ENCODE measurements at places on chromosomes 11 and 22.

DNA sequence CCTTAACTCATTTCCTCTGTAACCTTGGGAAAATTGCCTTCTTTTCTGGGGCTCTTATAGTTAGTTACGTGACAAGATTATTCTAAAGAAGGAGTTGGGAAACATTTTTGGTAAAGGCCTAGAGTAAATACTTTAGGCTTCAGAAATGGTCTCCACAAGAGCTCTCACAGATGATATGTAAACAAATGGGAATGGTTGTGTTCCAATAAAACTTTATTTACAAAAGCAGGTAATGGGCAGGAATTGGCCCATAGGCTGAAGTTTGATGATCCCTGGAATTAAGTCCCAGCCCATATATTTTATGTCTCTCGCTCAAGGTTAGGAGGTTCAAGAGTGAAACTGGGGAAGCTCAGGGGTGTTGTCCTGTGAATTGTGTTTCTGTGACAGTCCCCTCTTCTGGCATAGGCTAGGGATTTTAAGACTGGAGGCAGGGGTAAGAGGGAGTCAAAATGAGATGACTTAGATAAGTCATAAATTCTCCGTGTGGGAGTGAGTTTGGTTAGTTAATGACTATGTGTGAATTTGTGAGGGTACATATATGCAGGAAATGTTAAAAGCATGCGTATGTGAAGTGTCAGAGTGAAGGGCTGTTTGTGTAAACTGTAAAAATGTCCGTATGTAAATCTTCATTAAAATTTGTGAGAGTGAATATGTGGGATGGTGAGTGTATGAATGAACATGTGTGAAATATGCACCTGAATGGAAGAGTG lies 7.4 kb upstream of the OR52B4 start:
- no peak for DNase-seq

- DNase-seq: no peak
Observed at GRCh38 chr11:7533199-7534041, 19.6 kb downstream of the PPFIBP2 start.

- DNase-seq: no peak
Observed at GRCh38 chr22:44669561-44669976, 32.4 kb upstream of the PRR5 start.

DNA sequence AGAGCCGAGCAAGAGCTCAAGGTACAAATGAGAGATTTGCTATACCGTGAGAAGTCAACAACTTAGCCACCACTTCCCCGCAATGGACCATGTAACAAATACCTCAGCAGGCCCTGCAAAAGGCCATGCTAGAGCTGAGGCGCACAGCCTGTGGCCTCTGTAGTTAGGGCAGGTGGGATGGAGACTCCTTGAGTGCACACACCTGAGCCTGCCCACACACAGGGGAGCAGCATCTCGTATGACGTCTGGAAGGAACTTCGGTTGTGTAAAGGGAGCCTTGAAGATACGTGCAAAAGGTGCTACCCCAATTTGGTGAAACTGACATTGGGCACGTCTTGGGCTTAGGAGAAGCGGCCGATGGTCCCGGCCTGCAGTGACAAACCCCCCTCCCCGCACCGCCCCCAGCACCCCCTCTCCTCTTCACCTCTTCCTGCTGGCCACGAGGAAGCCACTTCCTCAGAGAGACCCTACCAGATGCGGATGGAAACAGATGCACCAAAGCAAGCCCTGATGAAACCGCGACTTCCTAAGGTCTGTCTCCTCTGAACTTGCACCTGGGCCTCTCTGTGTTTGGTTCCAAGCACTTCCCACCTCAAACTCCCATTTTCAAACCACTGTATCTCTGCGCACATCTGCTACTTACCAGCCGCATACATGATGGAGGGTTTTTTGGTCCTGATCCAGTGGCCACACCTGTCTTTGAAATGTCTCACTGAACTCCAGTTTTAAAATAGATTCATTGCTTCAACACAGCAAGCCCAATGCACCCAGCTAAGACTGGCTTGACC lies 10.6 kb downstream of the CDPF1 start:
- DNase-seq: no peak

DNA sequence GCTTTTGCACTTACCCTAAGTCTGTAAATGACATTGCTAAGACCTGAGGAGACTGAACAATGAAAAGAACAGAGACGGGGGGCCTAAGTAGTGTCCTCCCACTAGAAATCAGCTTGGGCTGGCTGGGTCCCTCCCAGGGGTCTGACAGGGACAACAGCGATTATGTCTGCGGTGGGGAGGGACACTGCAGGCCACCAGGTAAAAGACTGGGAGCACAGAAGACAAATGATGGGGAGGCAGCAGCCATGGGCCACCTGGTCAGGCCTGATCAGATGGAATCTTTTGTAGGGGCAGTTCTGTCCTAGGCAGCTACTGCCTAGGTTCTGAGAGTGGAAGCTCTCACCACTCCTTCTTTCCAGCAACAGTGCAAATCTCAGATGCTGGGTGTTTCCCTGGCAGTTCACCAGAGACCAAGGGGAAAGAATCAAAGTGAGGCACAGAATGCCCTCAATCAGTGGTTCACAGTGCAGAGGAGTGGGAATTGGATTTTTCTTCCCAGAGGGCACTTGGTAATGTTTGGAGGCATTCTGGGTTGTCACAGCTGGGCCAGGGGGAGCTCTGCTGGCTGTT lies 59.1 kb upstream of the GNAZ start:
- DNase-seq: no peak

DNA sequence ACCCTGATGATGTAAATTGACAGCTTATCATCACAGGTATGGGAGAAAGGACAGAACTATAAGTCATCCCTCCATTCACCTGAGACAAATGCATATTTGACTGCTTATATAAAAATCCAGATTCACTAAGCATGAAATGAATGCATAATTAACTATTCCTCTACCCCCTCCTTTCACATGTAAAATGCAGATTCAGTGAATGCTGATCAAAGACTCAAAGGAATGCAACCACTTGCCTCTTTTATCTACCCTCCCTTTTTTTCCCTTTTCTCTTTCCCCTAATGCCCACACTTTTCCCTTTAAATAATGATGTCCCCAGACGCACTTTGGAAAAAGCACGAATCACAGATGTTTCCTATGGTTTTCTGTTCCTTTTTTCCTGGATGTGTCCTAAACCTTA lies 4.5 kb upstream of the PLAAT4 start:
- no peak for DNase-seq

DNA sequence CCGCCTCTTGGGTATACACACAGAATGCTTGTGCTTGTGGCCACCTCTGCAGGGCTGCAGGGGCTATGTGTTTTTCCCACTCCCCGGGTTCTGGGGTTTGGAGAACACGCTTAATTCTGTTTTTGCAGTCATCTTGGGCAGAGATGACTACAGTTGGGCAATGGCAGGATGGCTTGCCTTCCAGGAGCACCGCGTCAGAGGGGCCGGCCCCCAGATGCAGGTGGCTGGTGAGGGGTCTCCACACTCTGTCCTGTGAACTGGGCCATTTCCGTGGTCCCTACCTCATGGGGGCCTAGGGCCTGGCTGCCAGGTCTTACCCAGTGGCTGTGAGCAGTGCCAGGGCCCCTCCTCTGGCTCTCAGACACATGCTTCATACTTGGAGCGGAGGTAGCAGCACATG lies 68.3 kb downstream of the CTTN start:
- no peak for DNase-seq

DNA sequence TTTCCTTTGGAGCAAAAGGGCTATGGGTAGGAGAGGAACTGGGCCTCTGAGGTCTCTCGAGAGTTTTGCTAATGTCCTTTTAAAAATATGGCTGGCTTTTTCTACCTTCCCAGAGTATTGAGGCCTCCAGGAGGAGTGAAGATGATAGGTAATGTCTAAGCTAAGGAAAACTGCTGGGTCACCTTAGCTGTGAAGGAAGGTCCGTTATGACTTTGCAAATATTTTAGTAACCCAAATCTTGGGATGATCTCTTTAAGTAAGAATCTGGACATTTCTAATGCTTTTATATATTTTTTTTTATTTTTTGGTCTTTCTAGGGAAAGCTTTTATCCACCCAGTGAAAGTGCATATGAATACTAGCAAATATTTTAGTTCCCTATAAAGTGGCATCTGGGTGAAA lies 60.9 kb upstream of the SYN3 start:
- DNase-seq: no peak

- no peak for DNase-seq
Observed at GRCh38 chr11:39036021-39036420, 2423.4 kb downstream of the LRRC4C start.

GRCh38 chr11:117328375-117329010 lies 839 bp downstream of the CEP164 start:
- peak; percentile 42 for DNase-seq

GRCh38 chr11:120539667-120540369 lies 28.3 kb downstream of the GRIK4 start:
- DNase-seq: no peak

GRCh38 chr11:67357831-67358670 lies 4.7 kb upstream of the POLD4 start:
- no peak for DNase-seq

- DNase-seq: peak; percentile 38
Observed at GRCh38 chr11:58788355-58789023, 56.0 kb downstream of the GLYATL2 start.

GRCh38 chr11:44008088-44008501 lies 39.7 kb upstream of the ACCSL start:
- no peak for DNase-seq

- no peak for DNase-seq
Observed at GRCh38 chr11:69834811-69835800, 15.9 kb upstream of the FGF3 start.

DNA sequence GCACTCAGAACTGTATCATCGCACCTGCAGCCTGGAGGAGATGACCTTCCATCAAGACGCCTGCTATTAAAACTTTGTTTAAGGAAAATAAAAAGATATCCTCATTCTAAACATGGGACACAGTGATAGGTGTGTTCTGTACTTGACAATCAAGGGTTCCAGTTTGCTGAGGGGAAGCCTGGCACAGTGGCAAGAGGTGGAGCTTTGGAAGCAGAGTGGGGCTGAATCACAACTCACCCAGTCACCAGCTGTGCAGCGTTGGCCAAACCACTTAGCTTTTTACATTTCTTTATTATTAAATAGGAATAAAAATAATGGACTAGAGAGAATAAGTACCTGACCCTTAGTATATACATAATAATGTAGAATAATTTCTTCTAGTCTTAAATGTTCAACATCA lies 220.7 kb downstream of the TENM4 start:
- no peak for DNase-seq

DNA sequence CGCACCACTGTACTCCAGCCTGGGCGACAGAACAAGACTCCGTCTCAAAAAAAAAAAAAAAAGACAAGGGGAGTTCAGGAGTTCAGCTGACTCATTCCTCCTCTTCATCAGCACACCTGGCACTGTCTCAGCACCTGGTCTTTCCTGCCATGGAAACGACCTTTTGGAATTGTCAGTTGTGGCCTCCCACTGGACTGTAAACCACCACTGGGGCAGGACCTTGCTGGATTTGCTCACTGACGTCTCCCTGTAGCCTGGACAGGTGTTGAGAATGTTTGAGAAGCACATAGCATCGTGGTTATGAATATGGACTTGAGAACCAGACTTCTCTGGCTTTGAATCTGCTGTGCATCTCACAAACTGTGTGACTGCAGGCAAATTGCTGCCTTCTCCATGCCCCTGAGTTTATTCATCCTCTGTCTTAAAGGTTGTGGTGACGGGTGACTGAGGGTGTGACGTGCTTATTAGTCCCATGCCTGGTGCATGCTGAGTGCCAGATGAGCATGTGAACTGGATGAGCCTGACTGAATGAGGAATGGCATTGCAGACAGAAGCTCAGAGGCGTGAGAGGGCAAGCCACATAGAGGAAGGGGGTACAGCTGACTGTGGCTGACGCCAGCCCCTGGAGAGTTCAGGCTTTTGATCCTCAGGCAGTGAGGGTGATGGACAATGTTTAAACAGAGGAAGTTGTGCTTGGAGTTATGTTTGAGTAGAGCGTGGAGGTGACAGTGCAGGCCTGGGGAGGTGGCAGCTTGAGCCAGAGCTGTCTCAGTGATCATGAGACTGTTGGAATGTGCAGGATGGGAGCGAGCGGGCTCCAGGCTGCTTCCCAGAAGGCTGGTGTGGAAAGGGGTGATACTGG lies 12.7 kb downstream of the TOM1 start:
- no peak for DNase-seq

GRCh38 chr11:47328449-47329390 lies 23.8 kb downstream of the MYBPC3 start:
- DNase-seq: no peak

DNA sequence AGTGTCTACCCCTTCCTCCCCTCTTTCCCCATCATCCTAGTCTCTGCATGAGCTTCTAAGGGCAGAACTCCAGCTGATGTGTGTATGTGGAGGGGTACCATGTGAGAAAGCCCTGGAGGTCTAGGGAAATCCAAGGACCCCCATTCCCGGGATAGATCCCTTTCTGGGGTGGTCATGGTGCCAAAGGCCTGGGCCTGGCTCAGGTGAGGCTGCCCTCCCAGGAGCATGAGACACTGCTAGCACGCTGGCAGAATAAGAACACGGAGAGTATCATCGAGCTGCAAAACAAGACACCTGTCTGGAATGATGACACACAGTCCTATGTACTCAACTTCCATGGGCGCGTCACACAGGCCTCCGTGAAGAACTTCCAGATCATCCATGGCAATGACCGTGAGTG lies 19.6 kb downstream of the TUB start:
- no peak for DNase-seq

DNA sequence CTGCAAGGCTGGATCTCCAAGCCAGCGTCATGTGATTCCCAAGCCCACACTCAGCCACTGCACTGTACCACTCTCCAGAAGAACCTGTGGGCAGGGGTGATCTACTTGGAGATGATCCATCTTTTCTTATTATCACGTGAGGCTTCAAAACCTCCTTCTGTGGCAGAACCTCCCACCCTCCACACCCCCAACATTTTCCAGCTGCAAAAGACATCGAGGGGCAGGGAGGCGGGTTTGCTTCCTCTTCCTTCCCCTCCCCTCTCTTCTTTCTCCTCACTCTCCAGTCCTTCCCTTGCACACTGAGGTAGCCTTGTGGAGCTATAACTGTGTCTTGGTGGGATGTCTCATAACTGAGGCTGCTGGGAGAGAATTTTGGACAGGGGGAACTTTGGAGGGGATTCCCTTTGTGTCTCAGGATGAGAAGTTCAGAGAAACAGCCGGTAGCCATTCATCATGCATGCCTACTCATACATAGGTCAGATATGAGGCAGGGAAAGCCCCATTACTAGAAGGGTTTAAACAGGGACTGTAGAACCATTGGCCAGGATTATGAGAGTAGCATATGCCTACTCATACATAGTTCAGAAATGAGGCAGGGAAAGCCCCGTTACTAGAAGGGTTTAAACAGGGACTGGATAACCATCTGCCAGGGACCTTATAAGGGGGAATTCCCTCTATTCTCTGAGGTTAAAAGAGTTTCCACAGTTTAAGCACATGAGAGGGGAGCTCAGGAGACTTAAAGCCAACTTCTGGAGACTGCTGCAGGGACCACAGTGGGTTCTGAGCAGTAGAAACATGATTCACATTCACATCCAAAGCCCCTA lies 420.7 kb upstream of the CADM1 start:
- DNase-seq: no peak

GRCh38 chr11:61897387-61898246 lies 6.3 kb upstream of the FADS3 start:
- DNase-seq: peak; percentile 71

DNA sequence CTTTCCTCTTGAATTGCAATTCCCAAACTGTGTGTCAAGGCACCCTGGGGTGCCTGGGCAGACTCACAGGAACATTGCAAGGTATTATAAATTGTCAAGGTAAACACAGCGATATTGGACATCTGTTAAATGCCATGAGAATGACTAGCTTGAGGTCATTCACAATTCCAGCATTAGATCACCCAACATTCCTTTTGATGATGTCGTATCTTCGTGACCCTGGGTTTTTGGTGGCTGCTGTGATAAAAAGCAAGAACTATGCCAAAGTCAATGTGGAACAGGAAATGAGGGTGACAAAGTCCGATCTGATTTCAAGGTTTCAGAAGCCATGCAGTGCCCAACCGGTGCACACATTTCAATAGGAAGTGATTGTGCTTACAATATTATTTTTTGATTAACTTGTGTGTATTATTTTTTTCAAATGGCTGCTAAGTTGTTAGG lies 458.4 kb downstream of the MIAT start:
- no peak for DNase-seq

All from CD4-positive, alpha-beta T cell (primary cell).